GM03348 (cell line): ENCODE measurements at places on chromosomes 13 and 19.

- no peak for DNase-seq
Measured at GRCh38 chr13:33296793-33297425, 11.4 kb upstream of the STARD13 start.

- no peak for DNase-seq
Measured at GRCh38 chr19:33247441-33247819, 21.8 kb upstream of the SLC7A10 start.

GRCh38 chr13:32938314-32938713, 77.9 kb upstream of the KL start:
- no peak for DNase-seq

DNA sequence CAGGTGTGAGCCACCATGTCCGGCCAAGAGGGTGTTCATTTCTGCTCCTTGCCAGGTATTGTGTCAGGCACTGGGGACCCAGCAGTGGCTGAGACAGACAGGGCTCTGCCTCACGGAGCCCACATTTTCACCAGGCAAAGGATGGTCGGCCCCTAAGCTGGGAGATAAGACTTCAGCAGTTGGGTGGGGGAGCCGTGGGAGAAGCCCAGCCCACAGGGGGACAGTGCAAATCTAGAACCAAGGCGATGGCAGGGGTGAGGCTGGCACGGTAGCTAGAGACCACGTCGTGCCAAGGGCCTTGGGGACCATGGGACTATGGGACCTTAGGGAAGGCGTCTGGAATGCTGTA, 8.3 kb downstream of the LSR start:
- no peak for DNase-seq

DNA sequence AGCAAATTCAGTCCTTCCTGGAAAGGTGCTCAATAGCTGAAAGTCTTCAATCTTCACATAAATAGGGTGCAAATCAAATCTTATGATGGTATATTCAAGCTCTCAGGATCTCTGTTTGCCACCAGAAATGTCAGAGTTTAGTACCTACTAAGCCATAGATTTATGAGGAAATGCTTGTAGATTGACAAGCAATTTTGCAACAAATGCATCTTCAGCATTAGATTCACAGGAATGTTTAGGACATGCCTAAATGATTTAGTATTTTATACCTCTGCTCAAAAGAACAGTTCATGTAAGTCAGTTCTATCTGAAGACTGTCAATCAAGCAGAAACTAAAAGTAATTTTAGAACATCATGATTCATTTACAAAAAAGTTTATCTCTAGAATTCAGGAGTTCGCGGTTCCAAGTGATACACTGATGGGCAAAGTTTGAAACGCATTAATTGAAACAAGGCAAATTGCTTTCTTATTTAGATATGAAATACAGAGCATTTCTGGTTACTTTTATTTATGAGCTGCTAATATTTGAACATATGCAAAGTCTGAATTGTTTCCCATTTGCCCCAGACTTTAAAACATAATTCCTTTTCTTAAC, 65.7 kb downstream of the DACH1 start:
- DNase-seq, result no peak
